ENCODE measurements at places on chromosomes 13 and 19.

- DNase-seq, result no peak
These were observed 495 bp downstream of the LSR start for GRCh38 chr19:35249146-35249847.

- DNase-seq, result no peak
These were observed 107.2 kb downstream of the NALCN start for GRCh38 chr13:101309014-101309619.

DNA sequence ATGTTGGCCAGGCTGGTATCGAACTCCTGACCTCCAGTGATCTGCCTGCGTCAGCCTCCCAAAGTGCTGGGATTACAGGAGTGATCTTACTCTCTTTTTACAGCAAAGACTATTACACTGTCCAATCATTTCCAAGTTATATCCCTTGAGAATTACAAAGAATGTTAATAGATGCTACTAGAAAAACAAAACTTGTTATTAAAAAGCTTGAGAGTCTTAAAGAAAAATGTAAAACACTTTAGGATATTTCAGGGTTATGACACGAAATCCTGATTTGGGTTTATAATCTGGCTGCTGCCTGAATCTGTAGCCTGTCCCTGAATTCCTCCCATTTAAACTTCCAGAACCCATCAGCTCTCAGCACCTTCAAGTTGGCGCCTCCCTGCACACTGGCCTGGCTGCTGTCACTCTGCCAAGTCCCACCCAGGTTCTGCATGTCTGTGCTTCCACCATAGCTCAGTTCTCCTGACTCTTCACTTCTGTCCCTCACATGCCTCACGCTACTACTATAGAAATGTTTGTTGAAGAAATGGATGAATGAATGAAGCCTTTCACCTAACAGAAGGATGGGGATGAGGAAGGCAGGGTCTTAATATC is 55.8 kb upstream of the RFXAP start:
- DNase-seq, result no peak

- DNase-seq, result no peak
These were observed 27.4 kb upstream of the ZNF536 start for GRCh38 chr19:30344446-30345425.

GRCh38 chr13:60448907-60449510 is 52.0 kb downstream of the TDRD3 start:
- no peak for DNase-seq

GRCh38 chr13:50941146-50941545 is 31.6 kb downstream of the RNASEH2B start:
- DNase-seq, result no peak

DNA sequence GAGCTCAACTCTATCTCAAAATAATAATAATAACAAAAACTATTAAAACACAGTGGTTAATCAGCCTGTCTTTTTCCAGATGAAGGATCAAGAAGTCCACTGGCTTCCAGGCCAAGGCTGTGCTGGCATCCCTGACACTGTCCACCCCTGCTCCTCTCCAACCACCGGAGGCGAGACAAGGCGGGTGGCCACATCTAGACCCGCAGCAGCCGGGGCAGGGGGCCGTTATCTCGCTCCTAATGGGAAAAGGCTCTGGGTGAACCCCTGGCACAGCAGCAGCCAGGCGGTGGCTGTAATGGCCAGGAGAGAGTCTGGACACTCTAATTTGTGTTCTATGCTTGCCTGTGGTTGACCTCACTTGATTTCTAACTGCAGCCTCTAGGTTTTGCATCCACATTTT is 158.0 kb upstream of the SOX1 start:
- DNase-seq, result no peak

DNA sequence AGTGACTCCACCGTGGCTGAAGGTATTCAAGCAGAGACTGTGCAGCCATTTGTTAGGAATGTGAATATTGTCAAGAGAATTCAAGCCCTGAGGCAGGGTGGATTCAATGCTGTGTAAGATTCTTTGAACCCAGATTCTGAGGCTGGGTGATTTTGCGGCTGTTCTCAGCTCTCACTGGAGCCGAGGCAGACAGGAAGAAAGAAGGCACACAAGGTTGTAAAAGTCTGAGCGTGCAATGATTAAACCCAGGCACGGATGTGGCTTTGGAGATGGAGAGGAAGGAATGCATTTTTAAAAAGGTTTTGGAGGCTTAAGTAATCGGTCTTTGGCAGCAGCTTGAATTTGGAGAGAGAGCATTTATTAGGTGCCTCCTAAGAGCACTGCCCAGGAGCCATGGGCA is 187.9 kb downstream of the KATNAL1 start:
- no peak for DNase-seq

GRCh38 chr13:107554460-107554859 is 660.9 kb downstream of the LIG4 start:
- no peak for DNase-seq

GRCh38 chr19:50792272-50793250 is 2.3 kb downstream of the ACP4 start:
- DNase-seq, result no peak

DNA sequence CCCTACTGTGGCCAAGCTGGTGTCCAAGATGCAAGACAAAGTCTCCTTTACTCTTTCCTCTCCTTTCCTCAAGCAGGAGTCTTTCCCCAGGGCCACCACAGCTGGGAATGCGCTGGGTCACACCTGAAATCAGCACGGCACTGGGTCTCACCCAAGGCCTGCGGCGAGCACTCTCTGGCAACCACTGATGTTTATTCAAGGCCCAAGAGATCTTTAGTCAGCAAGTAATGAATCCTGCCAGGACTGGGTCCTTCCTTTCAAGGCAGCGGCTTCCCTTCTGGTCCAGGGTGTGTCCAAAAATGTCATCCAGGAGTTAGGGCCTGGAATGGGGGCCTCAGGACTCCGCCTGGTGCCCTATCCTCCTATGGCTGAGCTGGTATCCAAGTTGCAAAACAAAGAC is 24.1 kb downstream of the BLOC1S3 start:
- DNase-seq, result no peak

DNA sequence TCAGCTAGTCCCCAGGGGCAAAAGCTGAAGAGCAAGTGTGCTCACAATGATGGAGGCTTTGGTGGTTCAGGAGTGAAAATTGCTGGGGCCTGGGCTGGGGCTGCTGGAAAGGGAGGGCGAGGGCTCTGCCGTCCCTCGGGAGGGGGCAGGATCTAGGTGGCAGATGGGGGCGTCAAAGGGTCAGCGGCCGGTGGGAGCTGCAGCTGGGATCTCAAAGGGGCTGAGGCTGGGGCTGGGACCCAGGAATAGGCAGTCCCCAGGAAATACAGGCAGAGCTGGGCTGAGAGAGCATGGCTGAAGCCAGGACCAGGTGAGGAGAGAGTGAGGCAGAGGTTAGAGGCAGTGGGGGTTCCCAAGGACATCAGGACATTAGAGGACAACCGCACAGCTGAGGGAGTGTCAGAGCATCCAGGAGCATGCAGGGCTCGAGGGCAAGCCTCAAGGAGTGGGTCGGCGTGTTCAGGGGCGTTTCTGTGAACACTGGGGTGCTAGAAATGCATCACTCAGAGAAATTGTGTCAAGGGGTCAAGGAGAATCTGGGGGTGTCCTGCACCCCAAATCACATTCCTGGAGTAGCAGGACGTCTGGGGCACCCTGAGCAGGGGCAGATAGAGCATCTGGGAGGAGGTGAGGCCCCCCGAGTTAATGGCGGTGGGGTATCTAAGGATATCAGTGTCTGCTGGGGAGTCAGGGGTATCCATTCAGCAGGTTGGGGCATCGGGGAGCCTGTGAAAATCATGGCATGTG is 1.2 kb upstream of the SYNE4 start:
- DNase-seq, result no peak

DNA sequence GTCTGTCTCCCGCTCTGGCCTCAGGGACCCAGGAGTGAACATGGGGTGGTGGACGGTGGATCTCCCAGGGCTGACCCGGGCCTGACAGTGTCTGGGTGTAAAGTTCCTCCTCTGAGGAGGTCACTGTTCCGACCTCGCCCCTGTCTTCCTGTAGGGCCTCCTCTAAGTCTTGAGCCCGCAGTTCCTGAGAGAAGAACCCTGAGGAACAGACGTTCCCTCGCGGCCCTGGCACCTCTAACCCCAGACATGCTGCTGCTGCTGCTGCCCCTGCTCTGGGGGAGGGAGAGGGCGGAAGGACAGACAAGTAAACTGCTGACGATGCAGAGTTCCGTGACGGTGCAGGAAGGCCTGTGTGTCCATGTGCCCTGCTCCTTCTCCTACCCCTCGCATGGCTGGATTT is at the start of gene SIGLEC9:
TSS of gene SIGLEC9 (plus strand) at position 178 of the 400 bp plus-strand sequence. CDS start at position 247, 69 bp downstream.
- DNase-seq, result no peak

DNA sequence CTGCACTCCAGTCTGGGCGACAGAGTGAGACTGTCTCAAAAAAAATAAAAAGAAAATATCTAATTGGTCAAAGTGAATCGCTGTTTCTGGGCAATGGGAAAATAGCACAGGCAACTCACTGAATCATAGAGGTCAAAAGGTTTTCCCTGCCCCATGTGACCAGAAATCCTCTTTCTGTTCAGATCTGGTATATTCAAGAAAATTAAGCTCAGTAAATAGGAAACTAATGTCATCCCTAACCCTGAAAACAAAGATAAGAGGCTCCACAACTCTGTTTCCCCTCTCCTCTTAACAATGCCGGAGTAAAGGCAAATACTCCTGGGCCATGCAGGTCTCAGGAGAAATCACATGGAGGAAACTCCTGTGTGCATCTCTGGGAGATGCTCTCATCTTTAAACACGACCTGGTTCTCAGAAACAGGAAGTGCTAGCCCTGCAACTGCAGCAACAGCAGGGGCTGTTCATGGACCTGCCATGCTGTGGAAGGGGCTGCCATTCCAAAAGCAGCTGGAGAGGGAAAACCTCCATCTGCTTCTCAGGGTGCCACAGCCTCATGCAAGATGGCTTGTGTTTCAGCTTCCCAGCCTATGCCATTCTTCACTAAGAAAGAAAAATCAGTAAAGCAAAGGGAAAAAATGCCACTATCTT is 47.5 kb upstream of the SLC7A9 start:
- no peak for DNase-seq

DNA sequence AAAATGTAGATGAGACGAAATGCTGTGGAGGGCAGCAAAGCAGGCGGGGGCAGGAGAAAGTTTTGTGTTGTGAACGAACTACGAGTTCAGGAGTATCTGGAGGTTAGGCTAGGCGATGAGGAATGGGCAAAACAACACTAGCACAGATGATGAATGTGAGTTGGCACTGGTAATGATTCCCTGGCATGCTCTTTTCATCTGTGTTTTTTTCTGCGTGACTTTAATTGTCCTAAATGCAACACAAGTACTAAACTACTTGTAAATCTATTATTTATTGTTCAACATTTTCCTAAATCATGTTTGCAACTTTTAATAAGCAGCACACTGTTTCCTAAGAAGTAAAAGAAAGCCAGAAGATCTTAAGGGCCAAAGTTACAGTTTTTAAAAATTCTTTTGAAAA is 19.2 kb downstream of the TNFSF13B start:
- DNase-seq, result no peak

- no peak for DNase-seq
These were observed 35.7 kb downstream of the TSKS start for GRCh38 chr19:49727217-49728030.

DNA sequence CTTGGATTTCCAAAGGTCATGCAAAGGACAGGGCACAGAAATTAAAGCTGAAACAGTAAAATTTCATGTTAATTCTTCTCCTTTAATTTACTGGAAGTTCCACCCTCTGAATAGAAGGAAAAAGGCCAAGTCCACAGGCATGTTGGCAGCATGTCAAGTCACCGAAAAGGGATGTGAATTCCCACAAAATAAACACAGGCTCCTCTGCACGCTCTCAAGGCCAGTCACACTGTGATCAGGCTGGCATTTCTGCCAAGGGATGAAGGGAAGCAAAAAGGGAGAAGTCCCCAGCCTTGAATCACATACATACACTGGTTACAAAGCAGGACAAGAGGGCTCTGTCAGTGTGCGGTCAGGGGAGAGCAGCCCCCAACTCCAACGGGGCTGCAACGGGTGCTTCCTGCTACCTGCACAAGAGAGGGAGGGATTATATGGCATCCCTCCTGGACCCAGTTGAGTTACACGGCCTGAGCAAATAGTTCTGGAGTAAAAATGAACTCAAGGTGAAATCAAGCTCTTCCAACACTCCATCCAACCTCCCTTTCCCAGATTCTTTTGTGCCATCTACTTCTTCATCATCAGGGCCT is 6.9 kb downstream of the DCLK1 start:
- DNase-seq, result no peak

DNA sequence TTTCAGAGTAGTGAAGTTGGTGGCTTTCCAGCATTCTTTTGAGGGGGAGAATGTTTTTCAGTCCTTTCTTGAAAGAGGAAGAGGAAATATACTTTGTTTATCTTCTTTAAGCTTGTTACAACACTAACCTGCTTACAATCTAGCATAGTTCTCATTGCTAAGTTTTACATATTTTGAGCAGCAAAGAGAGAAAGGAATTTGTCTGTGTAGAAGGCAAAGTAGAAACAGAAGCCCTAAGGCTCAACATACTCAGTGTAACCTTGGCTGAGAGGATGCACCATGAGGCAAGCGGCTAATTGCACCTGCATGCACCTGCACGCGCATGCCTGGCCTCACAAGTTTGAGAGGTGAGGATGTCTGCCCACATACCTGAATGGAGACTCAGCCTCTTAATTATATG is 2.2 kb downstream of the FRY start:
- DNase-seq, result no peak

- DNase-seq, result no peak
These were observed 23.4 kb downstream of the SMARCA4 start for GRCh38 chr19:10984166-10984735.

GRCh38 chr13:73224703-73225102 is 165.9 kb downstream of the KLF5 start:
- DNase-seq, result no peak

DNA sequence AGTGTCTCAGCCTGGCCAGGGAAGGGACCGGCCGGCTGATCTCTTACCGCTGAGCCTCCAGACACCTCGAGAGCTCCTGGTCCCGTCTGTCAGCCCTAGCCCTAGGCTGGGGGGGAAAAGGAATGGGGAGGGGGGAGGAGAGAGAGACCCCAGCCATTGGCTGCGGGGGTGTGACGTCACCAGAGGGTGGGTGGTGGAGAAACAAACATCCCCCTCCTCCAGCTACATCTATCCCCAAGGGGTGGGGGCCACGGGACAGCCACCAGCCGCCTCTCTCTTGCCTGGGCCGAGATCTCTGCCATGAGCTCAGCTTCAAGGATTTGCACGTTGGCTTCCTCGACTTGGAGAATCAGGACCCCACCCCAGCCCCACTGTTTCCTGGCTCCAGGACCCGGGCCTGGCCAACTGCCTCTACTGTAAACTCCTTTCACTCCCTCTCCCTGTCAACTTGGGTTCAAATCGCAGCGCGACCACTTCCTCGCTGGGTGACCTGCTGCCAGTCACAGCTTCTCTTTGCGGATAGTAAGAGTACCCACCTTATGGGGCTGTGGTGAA is at the start of gene PRX:
TSS of gene PRX (minus strand) at position 88 of the 555 bp plus-strand sequence. CDS start 5,446 bp downstream, outside the sequence.
- DNase-seq, result no peak
